ENCODE measurements at places on chromosomes 1 and 21.

- no peak for DNase-seq
Measured at GRCh38 chr1:10704368-10704882, 92.0 kb downstream of the CASZ1 start.

DNA sequence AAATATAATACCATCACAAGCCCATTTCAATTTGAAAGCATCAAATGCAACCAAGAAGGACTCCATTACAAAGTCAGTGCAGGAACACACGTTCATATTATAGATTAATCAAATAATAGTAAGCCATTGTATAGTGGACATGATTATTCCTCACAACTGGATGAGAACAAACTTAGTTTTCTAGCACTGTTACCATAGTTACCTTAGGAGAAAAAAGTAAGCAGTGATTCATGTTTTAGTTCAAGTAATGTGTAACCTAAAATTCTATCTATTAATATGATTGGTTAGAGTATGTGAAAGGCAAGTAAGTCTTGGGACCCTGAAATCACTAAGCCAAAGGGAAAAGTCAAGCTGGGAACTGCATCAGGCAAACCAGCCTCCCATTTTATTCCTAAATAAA lies 15.2 kb downstream of the SSX2IP start:
- DNase-seq: no peak

- DNase-seq: no peak
Measured at GRCh38 chr1:91610789-91611188, 110.1 kb downstream of the CDC7 start.

- DNase-seq: no peak
Measured at GRCh38 chr1:33008051-33008914, 28.4 kb downstream of the AK2 start.
